H9 (cell line): ENCODE measurements at places on chromosomes 2 and 18.

DNA sequence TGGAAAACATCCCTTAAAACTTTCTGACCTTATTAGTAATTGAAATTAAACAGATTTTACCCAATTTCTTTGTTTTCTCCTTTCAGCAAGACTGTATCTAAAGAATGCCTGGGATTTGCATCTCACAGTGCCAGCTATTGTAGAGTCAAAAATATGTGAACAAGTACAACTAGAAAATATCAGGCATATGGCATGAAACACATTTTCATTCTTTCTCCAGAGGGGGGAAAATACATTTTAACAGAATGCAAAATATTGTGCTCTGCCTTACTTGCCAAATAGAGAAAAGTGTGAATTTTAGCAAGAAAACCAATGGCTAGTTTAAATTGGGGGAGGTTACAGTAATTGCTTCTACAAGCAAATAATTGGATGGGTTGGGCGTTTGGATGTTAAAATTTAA is 366.6 kb upstream of the FIGN start:
- no peak for DNase-seq

- peak; percentile 67 for DNase-seq
These were observed 88.1 kb downstream of the MRPS9 start for GRCh38 chr2:105125920-105126319.

- DNase-seq = no peak
These were observed 9.9 kb upstream of the IL1A start for GRCh38 chr2:112794131-112794733.

GRCh38 chr2:1621041-1621440 is 123.3 kb downstream of the PXDN start:
- no peak for DNase-seq

- no peak for DNase-seq
These were observed 75.6 kb downstream of the COL3A1 start for GRCh38 chr2:189049709-189050164.

GRCh38 chr2:168773719-168774521 is 28.5 kb upstream of the NOSTRIN start:
- peak; percentile 68 for DNase-seq

- no peak for DNase-seq
These were observed 463 bp downstream of the PPP1CB start for GRCh38 chr2:28751956-28752630.

GRCh38 chr2:183242937-183243336 is 118.7 kb downstream of the NUP35 start:
- no peak for DNase-seq

- no peak for DNase-seq
These were observed 320.1 kb downstream of the OSR1 start for GRCh38 chr2:19038071-19039015.

DNA sequence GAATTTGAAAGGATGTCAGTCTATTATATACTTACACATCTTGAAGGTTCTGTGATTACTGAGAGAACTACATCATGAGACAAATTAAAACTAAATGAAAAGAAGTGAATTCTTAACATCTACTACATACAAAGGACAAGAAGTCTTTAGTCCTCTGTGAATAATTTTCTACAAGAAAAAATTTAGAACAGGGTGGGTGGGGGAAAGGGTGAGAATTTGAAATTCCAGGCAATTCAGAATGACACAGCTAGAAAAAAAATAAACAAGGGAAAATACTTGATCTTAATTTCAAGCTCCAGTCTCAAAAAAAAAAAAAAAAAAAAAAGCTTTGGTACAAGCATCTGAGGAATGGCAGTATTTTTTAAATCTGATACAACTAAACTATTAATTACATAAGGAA is 15.5 kb downstream of the CUL3 start:
- no peak for DNase-seq

- no peak for DNase-seq
These were observed 175.7 kb downstream of the ETAA1 start for GRCh38 chr2:67572721-67573435.

DNA sequence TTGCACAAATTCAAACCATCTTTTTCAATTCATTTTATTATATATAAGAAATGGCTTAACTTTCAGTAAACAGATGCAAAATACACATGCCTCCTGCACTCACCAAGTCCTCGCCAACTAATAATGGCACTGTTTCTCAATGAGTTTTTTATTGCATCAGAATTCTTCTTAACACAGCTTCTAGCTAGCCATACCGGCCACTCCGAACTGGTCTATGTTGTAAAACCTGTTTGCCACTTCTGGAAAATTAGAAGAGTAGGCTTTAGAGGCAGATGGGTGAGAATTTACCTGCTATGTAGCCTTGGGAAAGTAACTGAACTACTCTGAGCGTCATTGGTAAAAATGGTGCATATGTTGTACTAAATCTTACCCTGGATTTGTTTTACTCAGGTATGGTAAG is 100.6 kb upstream of the LHCGR start:
- DNase-seq = no peak

GRCh38 chr2:68225119-68225632 is 27.2 kb downstream of the PPP3R1 start:
- DNase-seq = peak; percentile 56

DNA sequence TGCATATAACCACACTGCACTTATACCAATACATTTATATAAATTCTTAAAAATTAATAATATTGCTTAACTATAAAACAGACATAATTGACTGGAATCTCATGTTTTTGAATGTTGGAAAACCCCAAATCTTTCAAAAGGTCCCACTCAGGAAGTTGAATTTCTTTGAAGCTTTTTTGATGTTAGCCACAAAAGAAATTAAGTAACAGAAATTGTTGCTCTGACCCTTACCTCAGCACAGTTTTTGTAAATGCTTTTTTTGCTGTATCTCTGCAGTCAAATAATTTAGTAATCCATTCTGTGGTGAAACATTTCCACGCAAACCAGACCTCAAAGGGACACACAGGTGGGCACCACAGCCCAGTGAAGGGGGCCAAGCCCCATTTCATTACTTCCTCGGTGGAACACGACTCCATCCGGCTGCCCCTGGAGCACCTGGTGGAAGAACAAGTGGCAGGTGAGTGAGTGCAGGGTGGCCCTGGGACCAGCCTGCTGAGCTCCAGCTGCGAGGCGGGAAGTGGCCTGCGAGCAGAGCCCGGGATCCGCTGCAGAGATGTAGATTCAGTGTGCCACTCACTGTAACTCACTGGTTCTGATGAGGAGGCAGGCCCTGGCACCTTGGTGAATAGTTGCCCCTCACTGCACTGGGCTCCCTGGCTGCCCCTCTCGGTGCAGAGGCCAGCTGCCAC is 8.4 kb downstream of the SCLY start:
- DNase-seq = no peak

GRCh38 chr2:23002234-23002633 is 382.7 kb upstream of the KLHL29 start:
- DNase-seq = no peak

DNA sequence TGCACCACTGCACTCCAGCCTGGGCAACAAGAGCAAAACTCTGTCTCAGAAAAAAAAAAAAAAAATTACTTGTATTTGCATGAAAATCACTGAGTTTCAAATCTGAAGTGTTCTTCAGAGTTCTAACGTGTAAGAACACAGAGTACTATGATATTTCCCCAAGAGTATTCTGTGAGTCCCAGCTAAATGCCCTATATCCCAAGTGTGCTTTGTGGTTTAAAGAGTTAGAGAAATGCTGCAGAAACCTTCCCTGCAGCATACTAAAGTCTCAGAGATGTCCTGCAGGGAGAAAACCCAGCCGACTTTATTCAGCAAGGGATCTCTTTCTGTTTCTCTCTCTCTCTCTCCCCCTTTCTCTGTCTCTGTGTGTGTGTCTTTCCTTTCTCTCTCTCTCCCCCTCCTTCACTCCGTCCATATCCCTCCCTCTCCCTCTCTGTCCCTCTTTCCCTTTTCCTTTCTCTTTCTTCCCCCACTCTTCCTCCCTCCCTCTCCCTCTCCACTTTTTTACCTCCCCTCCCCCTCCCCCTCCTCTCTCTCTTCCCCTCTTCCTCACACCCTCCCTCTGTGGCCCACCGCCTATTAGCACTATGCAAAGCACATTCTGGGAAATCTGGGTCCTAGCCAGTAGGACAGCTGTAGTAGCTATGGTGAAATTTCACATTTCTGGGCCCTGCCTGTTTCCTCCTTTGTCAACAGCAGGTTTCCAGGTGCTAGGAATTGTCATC is 54.2 kb downstream of the ACTR2 start:
- no peak for DNase-seq

- DNase-seq = no peak
These were observed 86.2 kb upstream of the SPATS2L start for GRCh38 chr2:200220251-200220650.

GRCh38 chr2:218860950-218861381 is 1.4 kb downstream of the WNT6 start:
- peak; percentile 95 for DNase-seq

GRCh38 chr2:172279813-172280212 is 147.6 kb upstream of the ITGA6 start:
- no peak for DNase-seq

DNA sequence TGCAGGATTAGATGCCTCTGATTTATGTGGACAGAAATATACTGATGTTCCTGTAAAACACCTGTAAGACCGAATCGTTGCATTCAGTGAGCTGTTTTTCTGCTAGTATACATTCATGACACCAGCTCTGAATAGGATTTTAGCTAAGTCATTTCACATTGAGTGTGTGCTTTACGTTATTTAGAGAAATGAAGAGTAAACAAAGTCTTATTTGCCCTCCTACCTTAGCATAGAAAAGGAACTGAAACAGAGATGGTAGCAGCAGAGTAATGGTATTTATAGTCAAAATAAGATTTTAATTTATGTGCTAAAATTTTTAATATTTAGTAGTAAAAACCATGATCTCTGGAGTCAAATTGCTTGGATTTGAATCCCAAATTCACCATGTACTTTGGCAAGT is 168.0 kb downstream of the CERS6 start:
- no peak for DNase-seq

GRCh38 chr2:102061962-102062795 is 70.4 kb downstream of the IL1R2 start:
- DNase-seq = no peak

DNA sequence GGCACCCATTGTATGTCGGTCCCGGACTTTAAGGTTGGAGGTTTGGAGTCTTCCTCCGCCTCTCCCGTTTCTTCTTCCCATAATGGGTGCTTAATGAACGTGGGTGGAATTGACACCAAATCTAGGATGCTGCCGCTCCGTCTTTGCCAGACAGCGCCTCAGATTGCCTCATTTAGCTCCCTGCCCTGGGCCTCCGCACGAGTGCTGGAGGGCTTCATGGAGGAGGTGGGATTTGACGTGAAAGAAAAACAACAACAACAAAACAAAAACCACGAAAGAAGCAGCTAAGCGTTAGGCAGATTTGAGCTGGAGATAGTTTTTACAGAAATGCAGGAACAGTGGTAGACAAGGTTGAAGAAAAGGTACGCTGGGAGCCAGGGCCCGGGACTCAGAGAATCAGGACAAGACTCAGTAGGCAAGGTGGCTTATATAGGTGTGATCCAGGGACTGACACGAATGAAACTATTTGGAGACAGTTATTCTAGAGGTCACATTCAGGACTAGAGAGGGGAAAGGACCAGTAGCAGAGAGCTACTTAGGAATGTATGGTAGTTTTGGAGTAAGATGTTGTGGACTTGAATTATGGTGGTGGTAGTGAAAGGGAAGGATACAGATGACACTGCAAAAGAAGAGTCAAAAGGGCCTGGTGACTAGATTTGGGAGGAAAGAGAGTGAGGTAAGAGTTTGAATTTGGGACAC is 605 bp downstream of the ZNF2 start:
- no peak for DNase-seq

DNA sequence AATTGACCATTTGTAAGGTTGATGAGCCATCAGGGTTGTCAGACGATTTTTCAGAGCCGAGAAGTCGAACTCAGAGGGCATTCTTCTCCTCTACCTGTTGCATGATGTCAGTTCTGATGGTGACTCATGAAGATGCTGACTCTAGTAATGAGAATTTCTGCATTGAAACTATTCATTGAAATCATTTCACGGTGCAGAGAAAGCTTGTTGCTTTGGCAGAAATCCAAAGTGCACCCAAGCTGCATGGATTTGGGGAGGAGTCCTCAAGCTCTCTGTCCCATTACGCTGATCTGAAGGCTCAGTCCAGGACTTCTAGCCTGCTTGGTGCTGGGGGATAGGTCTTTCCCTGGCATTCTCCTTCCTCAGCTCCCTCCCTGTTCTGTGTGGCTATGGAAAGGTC is 125.7 kb upstream of the PXDN start:
- DNase-seq = no peak

DNA sequence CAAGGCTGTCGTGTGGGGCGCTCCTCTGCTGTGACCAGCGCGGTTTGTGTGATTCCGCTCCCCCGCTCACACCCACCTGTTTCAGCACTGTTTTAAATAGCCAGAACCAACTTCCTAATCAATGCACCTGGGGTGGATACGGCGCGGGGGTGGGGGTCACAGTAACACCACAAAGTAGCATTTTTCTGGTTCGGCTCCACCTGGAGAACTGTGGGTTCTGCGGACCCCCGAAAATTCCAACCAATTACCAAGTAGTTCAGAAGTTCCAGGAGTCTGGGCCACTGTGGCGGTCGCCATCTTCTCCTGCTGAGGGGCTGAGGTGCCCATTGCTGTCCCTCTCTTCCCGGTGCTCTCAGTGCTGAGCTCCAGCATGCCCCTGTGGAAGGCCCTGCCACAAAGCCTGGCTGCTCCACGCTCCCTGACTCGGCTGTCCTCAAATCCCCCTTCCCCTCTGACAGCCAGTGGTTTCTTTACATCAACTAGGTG is 79.4 kb downstream of the GFPT1 start:
- no peak for DNase-seq

DNA sequence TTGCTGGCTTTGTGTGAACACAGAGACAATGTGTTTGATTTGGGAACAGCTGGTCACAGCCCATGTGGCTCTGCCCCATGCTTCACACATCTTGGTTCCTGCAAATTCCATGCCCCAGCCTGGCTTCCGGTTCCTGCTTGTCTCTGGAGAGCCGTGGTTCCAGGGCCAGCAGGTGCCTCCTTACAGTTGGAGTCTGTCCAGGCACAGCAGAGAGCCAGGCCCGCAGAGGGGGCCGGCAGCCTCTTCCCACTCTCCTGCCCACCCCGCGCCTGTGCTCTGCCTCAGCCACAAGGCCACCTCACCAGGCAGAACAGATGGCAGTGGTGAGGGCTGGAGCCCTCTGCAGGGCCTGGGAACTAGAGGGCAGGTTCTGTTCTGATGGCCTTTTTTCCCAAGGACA is 81.5 kb downstream of the LDLRAD4 start:
- DNase-seq = no peak

DNA sequence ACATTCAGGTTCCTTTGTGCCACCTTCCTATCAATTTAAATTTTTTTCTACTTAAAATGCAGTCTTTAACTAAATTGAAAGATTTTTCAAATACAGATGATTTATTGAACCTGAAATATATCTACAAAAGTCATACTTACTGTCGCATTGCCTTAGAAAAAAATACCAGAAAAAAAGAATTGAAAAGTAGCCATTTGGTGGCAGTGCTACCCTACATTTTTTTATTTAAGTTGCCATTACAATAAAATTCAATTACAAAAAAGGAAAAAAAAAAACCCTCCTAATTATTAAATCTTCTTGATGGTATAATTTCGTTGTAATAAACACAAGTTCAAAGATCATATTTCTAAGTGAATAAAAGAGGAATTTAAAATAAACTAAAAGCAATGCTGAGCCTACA is 43.4 kb downstream of the DSC3 start:
- DNase-seq = no peak
